Activated T-cell treated with anti-CD3 and anti-CD28 coated beads, Interleukin-2, amount 50 U/mL, for 4 hours (primary cell): ENCODE measurements at places on chromosomes 4 and X.

- DNase-seq: no peak
Observed at GRCh38 chrX:85622635-85623034, 243.2 kb upstream of the POF1B start.

GRCh38 chr4:180598281-180598680 is 1644.9 kb upstream of the TENM3 start:
- no peak for DNase-seq

DNA sequence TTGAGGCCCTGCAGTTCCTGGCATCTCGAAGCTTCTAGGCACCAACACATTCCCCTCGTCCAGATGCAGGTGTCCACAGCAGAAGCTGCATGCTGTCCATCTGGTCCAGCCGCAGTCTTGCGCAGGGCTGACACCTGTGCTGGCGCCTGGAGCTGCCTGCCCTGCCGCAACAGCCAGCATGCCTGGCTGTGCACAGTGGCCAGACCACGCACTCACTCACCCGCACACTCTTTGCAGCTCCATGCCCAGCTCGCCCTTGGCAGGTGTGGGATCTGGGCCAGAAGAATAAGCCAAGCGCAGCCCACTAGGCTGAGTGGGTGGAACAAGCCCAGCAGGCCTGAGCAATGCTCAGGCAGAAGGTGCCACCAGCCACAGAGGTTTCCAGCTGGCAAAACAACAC is 125.6 kb downstream of the PARM1 start:
- DNase-seq: no peak

- no peak for DNase-seq
Observed at GRCh38 chr4:88297725-88298454, 13.5 kb upstream of the PPM1K start.

- no peak for DNase-seq
Observed at GRCh38 chr4:1627417-1628313, 56.4 kb downstream of the FAM53A start.

DNA sequence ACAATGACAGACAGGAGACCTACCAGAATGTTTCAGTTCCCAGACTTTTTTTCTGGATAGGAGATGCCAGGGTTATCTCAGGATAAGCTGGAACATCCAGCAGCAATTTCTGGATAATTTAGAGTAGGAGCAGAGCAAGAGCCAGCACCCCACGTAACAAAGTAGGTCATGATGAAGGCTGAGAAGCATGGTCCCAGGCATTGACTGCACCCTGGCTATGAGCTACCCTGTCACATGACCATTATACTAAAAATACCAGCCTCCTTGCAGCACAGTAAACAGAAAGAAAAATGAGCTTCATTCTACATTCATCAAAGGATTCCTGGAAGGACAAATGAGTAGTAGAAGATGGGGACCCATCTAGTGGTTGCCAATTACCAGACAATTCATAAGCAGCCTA is 247.4 kb upstream of the AR start:
- no peak for DNase-seq

DNA sequence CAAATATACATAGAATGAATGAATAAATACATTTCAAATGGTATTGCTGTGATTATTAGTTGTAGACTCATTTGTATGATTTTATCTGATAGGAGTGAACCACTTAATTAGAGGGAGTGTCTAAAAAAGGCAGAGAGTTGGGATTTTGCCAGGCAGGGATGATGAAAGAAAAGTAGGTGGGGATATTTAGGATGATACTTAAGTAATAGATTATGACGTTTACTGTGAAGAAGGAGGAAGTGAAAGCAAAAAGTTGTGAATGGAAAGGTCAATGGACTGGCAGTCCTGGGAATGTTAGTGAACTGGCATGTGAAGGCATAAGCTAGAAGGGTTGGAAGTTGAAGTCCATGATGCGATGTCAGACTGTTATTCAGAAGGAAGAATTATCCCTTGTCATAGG is 917.1 kb downstream of the RAPGEF2 start:
- DNase-seq: no peak

DNA sequence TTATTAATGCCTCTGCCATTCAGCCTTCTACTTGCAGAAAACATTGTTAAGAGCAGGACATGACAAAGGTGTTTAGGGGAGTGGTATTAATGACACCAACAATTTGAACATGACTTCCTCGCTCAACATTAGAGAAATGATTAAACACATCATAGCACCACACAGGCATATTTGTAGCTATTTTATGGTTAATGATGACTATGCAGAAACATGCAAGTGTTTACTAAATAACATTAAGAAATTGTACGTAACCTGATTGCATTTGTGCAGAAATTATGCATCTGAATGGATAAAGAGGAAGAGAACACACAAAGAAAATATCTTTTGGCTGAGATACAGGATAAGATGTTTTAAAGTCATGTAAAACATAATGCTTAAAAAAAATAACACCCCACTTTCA is 323.5 kb downstream of the LDB2 start:
- no peak for DNase-seq
